ENCODE measurements at places on chromosomes 1 and 21.

DNA sequence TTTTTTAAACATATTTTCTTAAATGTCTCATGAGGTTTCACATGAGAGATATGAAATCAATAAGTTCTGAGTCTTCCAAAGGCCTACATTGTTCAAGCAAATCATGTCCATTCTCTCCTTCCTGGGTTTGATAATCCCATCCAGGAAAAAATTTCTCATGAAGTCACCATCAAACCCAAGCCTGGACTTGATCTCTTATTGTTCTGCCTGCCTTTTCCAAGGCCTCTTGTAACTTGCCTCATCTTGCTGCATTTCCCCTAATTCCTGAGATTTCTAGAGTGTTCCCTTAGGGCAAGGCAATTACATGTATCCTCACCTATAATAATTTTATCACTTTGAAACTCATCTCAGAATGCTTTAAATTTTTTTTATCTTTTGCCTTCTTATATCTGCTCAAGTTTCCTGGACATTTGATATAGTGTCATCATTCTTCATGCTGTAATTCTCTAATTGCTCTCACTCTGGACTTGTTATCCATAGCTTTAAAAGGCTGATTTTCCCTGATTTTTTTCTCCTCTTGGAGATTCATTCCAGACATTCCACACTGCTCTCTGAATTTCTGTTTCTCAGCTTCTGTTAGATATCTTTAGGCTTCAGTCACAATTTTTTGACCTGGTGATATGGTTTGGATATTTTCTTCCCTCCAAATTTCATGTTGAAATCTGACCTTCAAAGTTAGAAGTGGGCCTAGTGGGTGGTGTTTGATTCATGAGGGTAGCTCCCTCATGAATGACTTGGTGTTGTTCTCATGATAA lies 126.4 kb downstream of the LRRC7 start:
- DNase-seq, result no peak

GRCh38 chr1:199794105-199794863 lies 233.2 kb upstream of the NR5A2 start:
- DNase-seq, result no peak

DNA sequence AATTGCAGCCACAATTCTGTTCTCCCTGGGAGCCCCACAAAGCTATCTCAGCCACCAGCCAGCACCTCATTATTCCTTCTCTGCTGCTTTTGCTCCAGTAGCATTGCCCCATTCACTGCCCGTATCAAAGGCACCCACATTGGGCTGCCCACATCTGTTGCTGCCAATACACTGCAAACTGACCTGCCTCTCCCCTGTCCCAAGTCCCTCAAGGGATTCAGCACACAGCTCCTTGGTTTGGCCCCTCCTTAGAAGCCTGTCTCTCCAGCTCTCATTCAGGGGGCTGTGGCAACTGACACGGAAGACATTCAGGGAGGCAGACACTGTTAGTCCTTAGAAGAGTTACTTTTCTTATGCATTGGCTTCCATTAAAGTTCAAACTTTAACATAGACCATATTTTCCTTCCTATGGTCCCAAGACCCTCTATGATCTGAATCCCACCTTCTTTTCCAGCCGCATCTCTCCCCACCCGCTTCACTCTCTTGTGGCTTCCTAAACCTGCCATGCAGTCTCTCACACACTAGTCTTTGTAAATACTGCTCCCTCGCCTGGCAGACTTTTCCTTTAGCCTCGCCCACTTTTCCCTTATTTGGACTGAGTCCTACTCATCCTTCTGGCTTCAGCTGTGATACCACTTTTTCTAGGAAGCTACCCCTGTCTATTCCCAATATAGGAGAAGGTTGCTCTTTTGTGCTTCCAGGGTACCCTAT lies 19.3 kb upstream of the KLHDC8A start:
- no peak for DNase-seq

GRCh38 chr1:33473900-33474299 lies 1.5 kb downstream of the ZSCAN20 start:
- no peak for DNase-seq

DNA sequence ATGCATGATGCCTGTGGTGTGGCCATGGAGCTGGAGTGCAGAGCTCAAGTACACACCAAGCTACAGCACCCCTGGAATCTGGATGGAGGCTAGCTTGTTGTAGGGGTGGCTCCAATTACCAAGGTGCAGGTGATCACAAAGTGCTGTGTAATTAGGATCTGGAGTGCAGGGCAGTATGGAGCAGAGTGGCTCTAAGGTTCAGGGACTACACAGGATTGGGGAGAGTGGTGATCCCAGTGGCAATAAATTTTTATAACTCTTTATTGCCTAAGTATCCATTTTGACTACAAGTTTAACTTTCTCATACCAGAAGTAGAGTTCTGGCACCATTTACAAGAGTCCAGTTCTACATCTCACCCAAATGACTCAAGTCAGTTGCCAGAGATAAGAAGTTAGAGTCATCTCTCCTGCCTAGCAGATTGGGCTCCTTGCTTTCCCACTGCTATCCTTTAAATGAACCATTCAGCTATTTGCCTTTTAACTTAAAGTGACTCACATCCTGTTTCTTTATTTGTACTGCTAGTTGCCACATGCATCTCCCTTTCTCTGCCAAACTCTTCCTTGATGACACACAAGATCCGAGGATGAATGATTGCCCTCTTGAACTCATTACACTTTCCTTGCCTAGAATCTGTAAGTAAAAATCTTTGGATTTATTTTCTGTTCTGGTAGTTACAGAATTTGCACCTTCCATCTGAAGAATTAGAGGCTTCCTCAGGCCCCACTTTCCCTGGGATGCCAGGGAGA lies 427.2 kb downstream of the KCNT2 start:
- DNase-seq, result no peak

- DNase-seq, result no peak
These were observed 248.3 kb upstream of the KAZN start for GRCh38 chr1:14350197-14350596.

DNA sequence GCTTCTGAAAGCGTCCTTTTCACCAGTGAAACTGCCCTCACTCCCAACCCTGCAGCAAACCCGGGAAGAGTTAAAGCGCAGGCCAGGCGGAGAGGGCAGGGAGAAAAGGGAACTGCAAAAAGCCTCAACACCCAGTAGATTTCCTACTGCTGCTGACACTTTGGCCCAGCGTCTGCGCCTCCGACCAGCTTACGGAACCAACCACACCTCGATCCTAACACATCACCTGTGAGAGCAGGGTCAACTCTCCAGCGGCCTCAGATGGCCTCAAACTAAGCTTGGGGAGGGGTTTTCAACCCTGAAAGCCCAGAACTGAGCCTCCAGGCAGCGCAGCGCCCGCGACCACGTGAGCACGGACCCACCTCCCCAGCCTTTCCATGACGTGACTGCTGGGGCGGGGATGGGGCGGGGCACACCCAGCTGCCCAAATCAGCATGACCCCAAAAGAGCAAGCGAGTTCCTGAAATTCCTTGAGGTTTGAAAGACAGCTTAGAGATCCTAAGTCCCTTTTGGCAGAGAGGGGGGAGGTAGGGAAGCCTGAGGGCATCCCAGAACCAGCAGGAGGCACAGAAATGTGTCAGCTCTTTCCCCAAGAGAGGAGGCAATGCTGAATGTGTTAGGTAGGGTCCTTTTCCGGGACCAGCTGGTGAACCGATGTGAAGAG lies 59.1 kb downstream of the ITPKB start:
- peak; percentile 68 for DNase-seq

DNA sequence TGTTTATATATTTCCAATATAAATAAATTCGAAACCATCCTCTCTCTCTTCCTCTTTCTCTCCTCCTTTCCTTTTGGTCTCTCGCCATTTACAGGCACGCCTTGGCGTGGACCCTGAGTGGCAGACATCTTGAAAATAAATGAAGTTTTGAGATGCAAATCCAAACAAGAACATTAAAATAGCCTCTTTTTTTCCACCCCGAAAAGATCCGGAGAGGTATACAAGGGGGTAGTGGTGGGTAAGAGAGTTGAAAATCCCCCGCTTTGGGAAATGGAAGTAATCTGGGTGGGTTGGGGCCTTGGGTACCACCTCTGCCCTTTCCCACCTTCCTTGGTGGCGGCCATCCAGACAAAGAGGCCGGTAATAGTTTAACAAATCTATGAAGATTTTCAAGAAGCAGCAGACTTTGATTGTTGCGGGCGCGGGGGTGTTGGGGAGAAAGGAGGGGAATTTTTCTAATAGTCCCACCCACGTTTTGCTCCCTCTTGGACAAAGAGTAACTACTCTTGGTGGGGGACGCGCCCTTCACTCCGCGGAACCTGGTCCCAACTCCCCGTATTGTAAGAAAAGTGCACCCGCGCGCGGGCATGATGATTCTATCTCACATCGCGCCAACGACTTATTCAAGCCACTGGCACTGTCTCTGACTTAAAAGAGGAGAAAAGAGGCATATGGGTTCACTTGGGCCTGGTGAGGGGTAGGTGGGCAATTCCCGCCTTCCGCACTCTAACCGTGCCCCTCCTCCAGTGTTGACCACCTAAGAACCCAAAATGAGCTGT lies 4.0 kb upstream of the FOXD3 start:
- no peak for DNase-seq

GRCh38 chr1:244030481-244031040 lies 20.5 kb upstream of the ZBTB18 start:
- no peak for DNase-seq

DNA sequence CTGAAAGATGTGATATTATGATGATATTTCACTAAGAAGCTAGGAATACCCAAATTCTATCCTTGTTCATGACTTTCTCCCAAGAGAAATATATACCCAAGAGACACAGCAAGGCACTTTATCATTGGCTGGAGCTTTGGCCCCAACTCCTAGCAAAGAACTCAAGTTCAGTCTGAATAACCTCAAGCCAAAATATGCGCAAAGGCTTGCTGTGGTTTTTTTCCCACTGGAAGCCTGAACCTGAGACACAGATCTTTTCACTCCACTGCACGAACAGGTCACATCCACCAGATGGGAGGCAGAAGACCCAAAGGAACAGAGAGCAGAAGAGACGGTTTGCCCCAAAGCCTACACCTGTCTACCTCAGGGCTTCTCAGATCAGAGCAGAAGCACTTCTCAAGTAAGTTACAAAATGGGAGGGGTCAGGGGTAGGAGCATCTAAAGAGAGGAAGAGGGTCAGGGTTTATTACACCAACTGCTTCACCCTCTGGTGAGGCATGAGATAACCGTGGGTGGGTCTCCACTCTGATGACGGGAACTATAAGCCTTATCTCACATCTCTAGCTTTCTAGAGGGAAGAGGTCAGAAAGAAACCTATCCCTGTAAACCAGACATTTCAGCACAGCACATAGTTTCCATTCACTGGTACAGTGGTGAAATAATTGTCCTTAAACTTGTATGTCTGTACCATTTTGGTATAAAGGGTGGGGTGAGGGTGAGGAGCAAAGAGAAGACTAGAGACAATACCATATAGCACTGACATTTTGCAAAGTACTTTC lies 17.1 kb upstream of the CDC42BPA start:
- DNase-seq, result no peak

DNA sequence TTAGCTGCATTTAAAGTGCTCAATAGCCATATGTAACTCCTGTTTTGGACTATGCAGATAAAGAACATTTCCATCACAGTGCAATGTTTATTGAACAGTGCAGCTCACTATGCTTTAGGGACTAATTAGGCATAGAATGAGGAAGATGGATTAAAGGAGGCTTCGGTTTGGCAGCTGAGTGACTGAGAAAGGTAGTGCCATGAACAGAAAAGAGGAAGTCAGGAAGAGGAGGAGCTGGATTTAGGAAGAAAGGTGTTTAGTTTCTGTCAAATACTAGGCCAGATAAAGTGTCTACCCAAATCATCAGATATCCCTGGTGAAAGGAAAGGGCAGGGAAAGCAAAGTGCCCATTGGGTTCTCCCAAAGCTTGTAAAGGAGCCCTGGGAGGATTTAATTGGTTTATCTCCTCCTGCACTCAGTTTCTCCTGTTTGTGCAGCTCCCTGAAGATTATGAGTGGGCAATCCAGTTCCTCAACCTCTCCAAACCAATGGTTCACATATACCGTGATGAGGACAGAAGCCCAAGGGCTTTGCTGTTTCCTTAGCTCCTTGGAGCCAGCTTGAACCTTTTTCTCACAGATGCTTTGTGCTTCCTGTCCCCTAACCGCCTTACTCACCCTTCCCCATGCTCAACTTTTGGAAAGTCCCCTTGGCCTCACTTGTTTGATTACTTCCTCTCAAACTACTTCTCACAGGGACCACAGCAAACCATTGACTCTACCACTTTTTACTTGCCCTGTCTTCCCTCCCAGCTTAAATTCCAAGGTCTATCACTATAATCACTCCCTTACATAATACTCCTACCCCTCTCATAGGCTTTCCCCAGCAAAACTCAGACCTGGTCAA lies 3.5 kb upstream of the RAP1A start:
- DNase-seq, result no peak

GRCh38 chr1:54404939-54405897 lies 976 bp downstream of the SSBP3 start:
- no peak for DNase-seq

DNA sequence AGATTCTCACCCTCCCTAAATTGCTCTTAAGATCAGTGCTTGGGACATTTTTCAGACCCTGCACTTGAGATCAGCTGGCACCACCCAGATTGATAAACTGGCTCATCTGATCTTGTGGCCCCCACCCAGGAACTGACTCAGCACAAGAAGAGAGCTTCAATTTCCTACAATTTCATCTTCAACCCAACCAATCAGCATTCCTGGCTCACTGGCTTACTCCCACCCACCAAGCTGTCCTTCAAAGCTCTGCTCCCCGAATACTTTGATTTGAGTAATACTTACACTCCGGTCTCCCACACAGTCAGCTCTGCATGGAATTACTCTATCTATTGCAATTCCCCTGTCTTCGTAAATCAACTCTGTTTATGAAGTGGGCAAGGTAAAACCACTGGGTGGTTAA lies 461.9 kb upstream of the RGS18 start:
- DNase-seq, result no peak

DNA sequence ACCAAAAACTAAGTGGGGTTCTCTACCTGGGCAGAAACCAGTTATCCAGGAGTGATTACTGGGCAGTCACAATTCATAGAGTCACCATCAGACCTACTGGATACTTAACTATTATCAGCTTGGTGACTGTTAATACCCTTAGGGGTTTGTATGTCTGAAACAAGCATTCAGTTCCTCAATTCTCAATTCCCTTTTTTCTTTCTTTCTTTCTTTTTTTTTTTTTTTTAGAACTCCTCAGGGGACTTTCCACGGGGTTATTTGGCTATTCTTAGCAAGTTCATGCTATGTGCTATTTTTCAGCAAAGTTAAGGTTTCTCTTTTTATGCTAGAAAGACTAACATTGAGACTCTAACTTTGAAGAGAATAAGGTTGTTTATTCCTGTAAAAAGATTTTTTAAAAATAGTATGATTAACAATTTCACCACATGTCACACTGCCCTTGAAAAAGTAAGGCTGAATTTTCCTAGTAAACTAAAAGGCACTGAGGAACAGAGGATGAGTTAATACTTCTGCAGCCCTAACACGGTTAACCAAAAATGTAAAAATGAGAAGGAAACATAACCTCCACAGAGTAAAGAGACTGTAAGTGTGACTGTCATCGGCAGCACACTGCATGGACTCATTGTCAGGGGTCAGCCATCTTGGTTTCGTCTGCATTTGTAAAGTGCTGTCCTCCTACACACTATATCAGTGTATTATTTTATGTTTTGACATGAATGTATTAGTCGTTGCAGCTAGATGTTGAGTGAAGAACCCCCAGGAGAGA lies 310.2 kb downstream of the NTNG1 start:
- no peak for DNase-seq

- no peak for DNase-seq
These were observed 2.2 kb downstream of the CRYBG2 start for GRCh38 chr1:26351590-26352337.

- no peak for DNase-seq
These were observed 67.0 kb downstream of the KIF26B start for GRCh38 chr1:245221805-245222204.
